Left renal cortex interstitium (tissue), 4 donors: ENCODE measurements at places on chromosomes 12 and 14.

- no peak for DNase-seq
Measured at GRCh38 chr12:106018286-106018685, 120.5 kb downstream of the NUAK1 start.

GRCh38 chr14:88681755-88682494 is 110.8 kb downstream of the EML5 start:
- DNase-seq = no peak

- DNase-seq = no peak
Measured at GRCh38 chr14:20412411-20412810, 890 bp downstream of the TEP1 start.

- no peak for DNase-seq
Measured at GRCh38 chr12:100827901-100828520, 33.4 kb downstream of the ANO4 start.

- DNase-seq = no peak
Measured at GRCh38 chr12:22729431-22729956, 104.5 kb downstream of the ETNK1 start.

- DNase-seq = no peak
Measured at GRCh38 chr14:100629098-100629497, 41.9 kb upstream of the BEGAIN start.

DNA sequence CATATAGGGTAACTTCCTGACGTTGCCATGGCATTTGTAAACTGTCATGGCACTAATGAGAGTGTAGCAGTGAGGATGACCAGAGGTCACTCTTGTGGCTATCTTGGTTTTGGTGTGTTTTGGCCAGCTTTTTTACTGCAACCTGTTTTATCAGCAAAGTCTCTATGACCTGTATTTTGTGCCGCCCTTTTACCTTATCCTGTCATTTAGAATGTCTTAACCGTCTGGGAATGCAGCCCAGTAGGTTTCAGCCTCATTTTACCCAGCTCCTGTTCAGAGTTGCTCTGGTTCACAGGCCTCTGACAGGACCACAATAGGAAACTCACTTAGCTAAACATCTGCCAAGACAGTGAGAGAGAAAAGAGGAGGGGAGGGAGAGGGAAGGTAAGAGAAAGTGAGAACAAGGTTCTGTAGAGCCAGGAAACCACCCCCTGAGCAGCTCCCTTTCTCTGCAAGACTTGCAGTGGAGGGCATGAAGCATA is 64.8 kb upstream of the PLEKHG3 start:
- DNase-seq = no peak
